ENCODE measurements at places on chromosomes 6 and 20.

DNA sequence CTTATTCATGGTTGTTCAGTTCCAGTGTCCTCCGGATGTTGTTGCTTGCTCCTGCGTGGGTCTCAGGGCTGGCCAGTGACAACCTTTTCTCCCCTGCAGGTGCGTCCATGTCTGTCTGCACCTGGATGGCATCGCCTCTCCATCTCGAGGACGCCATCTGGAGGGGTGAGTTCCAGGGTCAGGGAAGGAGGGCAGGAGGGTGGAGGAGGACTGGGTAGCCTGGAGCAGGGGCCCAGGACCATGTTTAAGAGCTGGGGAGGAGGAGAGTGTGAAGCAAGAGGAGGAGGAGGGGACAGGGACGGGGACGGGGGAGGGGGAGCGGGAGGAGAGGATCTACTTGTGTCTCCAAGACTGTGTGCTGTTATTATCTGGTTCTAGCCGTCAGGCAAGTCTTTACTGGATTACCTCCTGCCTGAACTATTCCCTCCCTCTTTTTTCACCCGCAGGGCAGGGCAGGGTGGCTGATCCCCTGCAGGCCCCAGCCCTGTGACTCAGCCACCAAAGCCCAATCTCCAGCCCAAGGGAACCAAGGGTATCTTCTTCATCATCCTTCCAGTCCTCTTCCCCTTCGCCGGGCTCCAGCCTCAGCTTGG, 32.2 kb upstream of the TULP1 start:
- DNase-seq: no peak

GRCh38 chr6:118263921-118264486, 284.1 kb upstream of the PLN start:
- peak; percentile 38 for DNase-seq

- DNase-seq: no peak
These were observed 178.2 kb downstream of the CDH4 start for GRCh38 chr20:61430228-61430624.

GRCh38 chr6:11143394-11144371, 32.2 kb upstream of the ERVFRD-1 start:
- DNase-seq: peak; percentile 97

DNA sequence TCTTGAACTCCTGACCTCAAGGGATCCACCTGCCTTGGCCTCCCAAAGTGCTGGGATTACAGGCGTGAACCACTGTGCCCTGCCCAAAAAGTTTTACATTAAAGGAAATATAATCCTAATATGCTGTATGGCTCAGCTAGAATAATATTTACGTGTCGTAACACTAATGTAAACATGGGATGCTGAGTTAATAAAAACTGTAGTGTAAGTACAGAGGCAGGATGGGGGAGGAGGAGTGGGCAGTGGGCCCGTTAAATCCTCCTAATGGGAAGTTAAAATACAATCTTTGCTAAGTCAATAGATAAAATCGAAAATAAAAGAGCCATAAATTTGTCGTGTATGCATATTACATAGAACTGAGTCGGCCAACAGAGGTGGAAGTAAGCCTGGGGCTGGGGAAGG, 12.1 kb upstream of the IP6K3 start:
- DNase-seq: no peak

DNA sequence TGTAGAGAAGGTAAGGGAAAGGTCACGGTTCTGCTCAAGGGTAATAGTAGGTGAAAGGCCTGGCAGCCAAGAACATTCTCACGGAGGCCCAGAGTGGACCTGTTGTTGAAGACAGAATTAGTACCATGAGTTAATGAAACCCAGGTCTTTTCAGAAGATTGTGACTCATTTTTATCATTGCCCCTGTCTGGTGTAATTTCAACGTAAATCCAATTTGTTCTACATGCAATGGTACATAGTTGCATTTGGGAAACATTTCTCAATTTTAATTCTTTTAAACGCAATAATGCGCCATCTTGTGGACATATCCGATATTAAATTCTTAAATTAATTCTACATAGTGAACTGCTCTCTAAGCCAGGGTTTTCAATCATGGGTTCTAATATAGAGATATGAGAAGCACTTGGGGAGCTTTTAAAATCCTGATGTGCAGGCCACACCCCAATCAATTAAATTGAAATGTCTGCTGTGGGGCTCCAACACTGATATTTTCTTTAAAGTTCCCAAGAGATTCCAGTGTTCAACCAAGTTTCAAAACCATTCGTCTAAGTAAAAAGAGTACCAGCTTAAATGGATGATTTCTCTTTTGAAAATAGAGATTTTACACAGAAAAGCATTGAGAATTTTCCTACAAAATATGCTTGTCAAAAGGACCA, 257.4 kb downstream of the PLCB1 start:
- DNase-seq: no peak

GRCh38 chr6:99606656-99607415, at the start of gene PRDM13:
Gene PRDM13, plus strand, starts transcription at chr6:99606833. Its CDS starts 202 bp downstream, at chr6:99607035.
- DNase-seq: no peak

DNA sequence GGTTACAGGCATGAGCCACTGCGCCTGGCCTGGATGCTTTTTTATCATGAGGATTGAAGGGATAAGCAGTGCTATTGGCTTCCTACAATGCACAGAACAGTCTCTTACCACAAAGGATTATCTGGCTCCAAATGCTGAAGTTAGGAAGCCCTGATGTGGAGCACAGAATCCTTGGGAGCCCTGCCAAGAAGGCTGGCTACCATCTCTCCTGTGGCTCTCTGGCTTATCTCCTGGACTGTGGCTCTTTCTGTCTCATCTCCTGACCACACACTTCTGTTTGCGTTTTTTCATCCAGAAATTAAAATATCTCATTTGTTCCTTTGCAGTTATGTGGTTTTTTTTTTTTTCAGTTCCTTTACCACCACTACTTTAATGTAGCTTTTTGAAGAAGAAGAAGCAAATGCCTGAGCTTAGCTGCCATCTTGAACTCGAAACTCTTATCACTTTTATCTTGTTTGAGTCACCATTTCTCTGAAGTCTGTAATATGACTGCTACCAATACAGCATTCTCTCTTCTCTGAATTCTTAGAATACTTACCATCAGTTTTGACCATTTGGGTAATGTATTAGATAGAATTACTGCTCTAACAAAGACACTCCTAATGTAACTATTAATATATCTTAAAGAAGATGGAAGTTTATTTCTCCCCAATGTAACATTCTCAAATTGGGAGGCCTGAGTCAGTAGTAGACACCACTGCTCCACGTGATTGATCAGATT, 1044.7 kb downstream of the KIF16B start:
- peak; percentile 67 for DNase-seq

DNA sequence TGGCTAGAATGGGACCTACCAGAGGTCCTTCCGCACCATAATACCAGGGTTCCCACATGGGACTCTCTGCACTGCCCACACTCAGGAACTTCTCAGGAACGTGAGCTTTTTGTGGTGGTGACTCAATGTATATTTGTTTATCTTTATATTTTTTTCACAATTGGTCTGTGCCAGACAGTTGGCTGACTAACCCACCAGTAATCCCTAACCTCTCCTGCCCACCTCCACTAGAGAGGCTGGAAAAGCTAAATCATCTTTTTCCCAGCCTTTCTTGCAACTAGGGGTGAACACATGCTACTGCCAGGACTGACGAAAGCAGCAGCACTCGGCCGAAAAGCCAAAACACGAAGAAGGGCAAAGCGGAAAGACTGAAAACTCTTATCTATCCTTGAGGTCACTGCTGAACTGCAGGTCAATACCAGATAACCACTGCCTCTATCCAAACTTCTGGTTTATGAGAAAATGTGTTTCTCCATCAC, 112.9 kb downstream of the TRERF1 start:
- peak; percentile 96 for DNase-seq

DNA sequence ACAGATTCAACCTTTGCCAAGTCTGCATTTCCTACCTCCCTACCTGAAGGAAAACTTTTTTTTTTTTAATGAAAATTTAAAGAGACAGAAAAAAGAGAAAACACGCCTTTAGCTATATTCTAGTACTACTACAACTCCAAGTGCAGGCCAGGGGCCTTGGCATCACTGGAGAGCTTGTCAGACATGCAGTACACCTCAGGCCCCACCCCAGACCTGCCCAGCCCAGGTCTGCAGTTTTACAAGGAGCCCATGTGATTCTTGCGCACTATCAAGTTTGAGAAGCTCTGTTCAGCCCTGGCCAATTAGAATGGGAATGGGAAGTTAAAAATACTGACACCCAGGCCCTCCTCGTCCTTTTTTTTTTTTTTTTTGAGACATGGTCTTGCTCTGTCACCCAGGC, 85.0 kb downstream of the NFATC2 start:
- no peak for DNase-seq

DNA sequence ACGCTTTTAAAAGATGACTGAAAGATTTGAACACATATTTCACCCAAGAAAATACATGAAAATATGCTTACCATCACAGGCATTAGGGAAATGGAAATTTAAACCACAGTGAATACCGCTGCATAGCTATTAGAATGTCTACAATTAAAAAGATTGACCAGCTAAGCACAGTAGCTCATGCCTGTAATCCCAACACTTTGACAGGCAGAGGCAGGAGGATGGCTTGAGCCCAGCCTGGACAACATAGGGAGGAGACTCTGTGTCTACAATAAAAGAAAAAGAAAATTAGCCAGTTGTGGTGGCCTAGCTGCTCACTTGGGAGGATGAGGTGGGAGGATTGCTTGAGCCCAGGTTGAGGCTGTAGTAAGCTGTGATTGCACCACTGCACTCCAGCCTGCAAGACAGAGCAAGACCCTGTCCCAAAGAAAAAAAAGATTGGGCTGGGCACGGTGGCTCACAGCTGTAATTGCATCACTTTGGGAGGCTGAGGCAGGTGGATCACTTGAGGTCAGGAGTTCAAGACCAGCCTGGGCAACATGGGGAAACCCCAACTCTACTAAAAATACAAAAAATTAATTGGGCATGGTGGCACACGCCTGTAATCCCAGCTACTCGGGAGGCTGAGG, 163.7 kb upstream of the AKAP12 start:
- no peak for DNase-seq

DNA sequence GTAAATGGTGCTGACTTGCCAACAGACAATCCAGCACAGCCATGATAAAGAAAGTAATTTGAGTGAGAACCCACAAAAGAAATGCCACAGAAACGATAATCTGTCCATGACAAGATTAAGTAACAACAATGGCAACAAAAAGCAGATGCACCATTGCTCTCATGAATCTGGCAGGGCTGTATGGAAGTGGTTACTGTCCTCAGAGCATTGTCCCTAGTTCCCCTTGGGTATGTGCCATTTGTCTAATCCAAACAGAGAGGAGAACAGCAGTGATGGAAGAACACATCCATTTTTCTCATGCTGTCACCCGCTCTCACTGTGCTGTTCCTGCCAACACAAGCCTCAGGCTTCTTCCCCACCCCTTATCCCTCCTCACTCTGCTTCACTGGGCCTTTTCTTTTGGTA, 65.8 kb downstream of the REV3L start:
- DNase-seq: no peak

DNA sequence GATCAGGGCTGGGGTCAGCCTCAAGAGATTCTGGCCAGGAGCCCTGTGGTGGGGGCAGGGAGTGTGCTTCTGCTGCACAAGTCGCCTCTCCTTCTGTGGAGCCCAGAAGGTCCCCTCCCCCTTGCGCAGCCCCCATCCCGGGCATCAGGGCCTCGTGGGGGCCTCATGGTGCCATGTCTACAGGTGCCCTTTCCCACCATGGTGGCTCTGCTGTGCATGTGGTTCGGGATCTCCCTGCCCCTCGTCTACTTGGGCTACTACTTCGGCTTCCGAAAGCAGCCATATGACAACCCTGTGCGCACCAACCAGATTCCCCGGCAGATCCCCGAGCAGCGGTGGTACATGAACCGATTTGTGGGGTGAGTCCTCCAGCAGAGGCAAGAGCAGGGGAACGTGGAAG, 48.1 kb downstream of the TM9SF4 start:
- no peak for DNase-seq

DNA sequence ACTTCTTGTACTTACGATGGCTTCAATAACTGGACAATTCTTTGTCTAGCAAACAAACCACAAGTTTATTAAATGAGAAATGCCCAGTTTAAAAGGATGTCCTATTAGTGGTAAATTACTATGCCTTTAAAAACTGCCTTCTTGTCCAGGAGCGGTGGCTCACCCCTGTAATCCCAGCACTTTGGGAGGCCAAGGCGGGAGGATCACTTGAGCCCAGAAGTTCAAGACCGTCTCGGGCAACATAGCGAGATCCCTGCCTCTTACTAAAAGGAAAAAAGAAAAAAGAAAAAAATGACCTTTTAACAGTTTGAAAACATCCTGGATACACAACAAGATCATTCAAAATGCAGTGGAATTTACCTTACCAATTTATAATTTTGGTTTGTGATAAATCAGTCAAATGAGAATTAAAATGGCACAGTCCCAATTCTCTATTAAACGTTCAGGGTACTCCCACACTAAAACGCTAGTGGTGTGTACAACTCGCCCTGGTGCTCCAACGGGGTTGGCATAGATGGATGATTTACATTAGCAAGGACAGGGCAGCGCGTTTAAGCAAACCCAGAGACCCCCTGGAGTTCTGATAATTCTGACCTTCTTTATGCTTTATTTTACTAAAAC, 2.3 kb downstream of the ZBTB2 start:
- DNase-seq: no peak

DNA sequence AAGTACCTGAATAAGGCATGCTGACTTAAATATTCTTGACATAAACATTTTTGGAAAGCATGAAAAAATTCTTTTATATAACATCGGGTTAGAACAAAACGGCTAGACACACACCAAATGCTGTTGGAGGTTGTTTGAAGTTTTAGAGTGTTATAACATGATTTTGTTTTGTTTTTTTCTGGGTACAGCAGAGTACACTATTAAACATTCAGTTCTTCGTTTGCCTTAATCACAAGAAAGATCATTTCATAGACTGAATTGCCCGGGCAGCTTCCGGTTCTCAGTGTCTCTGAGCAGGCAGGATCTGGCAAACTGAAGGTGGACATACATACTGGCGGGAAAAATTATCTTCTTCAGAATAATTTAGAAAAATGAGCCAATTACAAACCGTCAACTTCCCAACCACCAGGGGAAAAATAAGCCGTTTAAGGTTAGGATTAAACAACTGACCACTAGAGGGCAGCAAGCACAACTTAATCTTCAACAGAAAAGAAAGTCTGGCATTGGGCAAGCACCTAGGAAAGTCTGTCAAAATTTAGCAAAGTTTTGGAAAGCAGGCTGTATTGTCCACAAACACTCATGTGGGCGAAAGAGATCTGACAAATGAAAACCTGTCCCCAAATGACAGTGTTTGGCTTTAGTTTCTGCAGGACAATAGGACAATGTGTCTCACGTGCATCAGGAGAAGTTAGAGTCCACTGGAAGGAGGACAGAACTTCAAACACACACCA, 15.0 kb downstream of the ZNF217 start:
- DNase-seq: peak; percentile 86

- no peak for DNase-seq
These were observed 399.2 kb downstream of the TENT5A start for GRCh38 chr6:81353262-81353661.

DNA sequence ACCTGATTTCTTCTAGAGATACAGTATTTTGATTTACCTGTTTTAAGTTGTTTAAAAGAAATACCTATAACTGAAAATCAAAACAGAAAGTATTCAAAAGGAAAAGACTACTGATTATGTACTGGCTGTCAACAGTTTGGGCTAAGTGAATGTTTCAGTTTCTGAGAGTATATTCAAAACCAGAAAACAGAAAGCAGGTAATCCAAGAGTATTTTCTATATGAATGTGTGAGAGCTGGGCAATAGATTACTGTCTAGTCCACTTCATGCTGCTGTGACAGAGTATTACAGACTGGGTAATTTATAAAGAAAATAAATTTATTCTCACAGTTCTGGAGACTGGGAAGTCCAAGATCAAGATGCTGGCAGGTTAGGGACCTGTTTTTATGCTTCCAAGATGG, 261.0 kb downstream of the ARHGAP18 start:
- DNase-seq: no peak

GRCh38 chr6:37941871-37942270, 122.3 kb downstream of the ZFAND3 start:
- DNase-seq: no peak
